ENCODE measurements at places on chromosomes 6 and 20.

DNA sequence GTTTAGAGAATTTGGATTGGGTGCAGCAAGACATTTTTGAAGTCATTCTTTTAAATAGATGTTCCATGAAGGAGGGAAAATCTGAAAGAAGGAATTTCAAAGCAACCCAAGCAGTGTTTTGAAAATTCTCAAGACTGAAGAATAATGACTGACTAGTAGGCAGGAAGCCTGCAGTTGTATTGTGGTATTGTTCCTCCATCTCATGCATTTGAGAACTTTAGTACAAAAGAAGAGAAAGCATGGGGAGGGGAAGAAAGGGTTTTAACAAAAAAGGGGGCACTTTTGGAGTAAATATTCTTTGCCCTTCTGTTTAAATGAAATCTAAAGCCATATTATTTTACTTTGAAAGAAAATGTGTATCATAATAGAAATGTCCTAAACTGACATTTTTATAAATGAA, 6.6 kb downstream of the NCOA3 start:
- DNase-seq = no peak

GRCh38 chr6:19042420-19042819, 655.3 kb downstream of the RNF144B start:
- DNase-seq = no peak

GRCh38 chr20:39253051-39253755, 291.1 kb downstream of the DHX35 start:
- no peak for DNase-seq

DNA sequence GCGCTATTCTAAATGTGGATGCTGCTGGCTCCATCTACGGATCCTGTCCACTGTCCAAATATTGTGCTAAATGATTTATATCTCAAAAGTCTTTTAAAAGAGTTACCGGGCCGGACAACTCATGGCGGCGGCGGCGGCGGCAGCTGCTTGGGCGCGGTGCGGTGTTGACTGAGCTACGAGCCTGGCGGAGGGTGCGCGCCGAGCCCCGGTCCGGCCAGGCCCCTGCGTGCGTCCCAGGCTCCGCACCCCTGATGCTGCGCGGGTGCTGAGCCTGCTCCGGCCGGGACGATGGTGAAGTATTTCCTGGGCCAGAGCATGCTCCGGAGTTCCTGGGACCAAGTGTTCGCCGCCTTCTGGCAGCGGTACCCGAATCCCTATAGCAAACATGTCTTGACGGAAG, 303.4 kb downstream of the CENPW start:
- DNase-seq = no peak

GRCh38 chr20:10540636-10541493, 105.8 kb downstream of the SLX4IP start:
- no peak for DNase-seq

DNA sequence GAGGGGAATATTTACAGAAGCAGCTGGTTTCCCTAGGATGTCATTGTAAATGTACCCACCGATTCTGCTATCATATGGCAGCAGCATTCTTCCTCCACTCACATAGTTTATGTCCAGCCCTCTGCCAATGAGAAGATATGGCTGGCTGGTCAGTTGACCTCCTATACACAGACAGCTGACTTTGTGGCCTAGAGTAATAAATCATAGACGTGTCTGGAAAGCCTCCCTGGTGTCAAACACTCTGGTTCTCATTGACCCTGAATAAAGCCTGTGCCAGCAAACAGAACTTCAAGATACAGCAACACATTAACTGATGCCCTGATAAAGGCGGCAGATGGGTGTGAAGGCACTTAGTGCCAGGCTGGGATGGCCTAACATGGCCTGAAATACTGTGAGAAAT, 52.6 kb downstream of the GPR63 start:
- DNase-seq = no peak
